IMR-90 (cell line): ENCODE measurements at places on chromosomes 1 and 21. TPM values are rescaled to one million over a fixed set of nuclear protein-coding genes. Genes with fewer than 3 reads are reported as not detected.

DNA sequence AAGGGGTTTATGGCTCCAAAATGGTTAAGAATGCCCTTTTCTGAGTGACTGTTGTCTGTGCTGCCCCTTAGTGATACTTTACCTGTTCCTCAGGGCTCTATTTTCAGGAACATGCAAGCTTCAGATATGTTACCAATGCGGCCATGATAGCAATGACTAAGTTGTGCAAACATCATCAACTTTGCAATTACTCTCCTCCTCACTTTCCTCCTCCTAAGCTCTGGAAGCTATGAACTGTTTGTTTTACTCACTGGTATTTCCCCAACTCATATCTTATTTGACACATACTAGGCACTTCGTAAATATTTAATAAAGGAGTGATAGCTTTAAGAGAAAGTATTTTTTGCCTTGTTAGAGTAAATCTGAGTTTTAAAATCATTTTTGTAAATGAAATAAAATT, 53.8 kb downstream of the RWDD3 start:
- no peak overlapping the region for H3K27ac ChIP-seq
- no peaks in the 10 kb centered on the region for H3K36me3 ChIP-seq
- no peaks in the 10 kb centered on the region for H3K4me1 ChIP-seq
- no peak for DNase-seq
- no peaks in the 10 kb centered on the region for H3K27me3 ChIP-seq

LCE1C gene
- not detected in 2 replicates for total RNA-seq

- H3K27ac ChIP-seq = no peak overlapping the region
- no peak overlapping the region for H3K4me3 ChIP-seq
- peaks cover 9% of the 10 kb centered on the region for H3K4me1 ChIP-seq
- peak; percentile 44 for DNase-seq
Measured at GRCh38 chr1:199687321-199687720, 340.2 kb upstream of the NR5A2 start.

GRCh38 chr21:41975391-41976272, 21.8 kb upstream of the C2CD2 start:
- no peak for DNase-seq
- H3K27me3 ChIP-seq = no peaks in the 10 kb centered on the region
- H3K36me3 ChIP-seq = no peaks in the 10 kb centered on the region
- no peak overlapping the region for H3K4me3 ChIP-seq
- H3K4me1 ChIP-seq = no peaks in the 10 kb centered on the region
- no peak overlapping the region for H3K27ac ChIP-seq

MXRA8 gene
- total RNA-seq = 92.5 and 97.8 TPM in 2 replicates

DNA sequence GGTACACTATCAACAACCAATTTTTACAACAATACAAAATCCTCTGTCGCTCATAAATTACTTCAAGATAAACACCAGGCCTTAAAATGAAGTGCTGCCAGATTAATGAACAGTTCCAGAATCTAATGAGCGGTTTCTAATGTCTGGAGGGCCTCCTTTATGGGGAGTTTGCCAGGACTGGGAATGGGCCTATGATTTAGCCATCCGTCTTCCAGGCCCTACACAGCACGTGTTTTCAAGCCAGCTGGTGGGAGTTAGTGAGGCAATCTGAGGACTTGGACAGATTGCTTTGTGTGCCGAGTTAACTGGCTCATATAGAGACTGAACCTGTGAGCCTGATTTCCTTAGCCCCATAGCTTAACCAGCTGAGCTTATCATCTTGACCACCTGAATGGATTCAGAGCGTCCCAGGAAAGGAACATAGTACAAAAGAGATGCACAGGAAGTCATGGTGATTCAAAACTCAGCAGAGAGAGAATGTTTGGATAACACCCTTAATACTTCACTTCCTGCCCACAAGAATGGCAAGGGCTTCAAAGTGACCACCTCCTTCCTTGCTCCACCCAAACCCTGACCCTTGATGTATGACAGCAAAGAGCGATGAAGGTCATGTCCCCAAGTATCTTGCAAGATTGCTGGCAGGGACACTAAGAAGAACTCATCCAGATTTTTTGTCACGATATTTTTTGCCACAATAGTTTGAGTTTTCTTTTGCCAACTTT, 143.5 kb downstream of the SLC30A10 start:
- no peaks in the 10 kb centered on the region for H3K27me3 ChIP-seq
- no peak overlapping the region for H3K4me3 ChIP-seq
- no peaks in the 10 kb centered on the region for H3K36me3 ChIP-seq
- H3K27ac ChIP-seq = peak overlapping the region; percentile 52; the same call in 1 of the 2 replicates
- peak; percentile 21 for DNase-seq

- DNase-seq = no peak
- H3K36me3 ChIP-seq = no peaks in the 10 kb centered on the region
Measured at GRCh38 chr1:146039844-146040194, 18.3 kb upstream of the HJV start.

DNA sequence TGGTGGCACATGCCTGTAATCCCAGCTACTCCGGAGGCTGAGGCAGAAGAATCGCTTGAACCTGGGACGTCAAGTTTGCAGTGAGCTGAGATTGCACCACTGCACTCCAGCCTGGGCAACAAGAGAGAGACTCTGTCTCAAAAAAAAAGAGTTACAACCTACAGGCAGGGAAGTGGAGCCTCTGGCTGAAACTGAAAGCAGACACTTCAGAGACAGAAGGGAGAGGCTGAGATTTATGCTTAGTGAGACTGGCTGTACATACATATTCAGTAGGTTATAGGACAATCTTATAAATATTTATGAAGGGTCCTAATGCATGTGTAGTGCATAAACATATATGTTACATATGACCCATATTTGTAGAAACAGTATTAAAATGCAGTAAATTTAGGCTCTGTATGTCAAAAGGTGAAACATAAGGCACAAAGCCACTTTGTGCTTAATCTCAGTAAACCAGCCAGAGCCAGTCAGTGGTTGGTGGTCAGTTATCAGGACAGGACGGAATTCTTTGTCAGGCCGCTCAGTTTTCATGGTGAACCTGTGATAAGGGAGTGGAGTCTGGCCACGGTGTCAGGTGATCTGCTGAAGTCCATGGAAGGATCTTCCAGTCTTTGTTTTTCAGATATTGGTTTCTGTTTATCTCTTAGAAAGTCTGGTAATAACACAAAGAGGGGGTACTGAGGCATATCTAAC, 13.7 kb downstream of the RHEX start:
- H3K36me3 ChIP-seq = no peaks in the 10 kb centered on the region
- H3K27me3 ChIP-seq = peaks cover 31% of the 10 kb centered on the region
- H3K4me1 ChIP-seq = no peaks in the 10 kb centered on the region

LENEP gene
- total RNA-seq = not detected in 2 replicates

DNA sequence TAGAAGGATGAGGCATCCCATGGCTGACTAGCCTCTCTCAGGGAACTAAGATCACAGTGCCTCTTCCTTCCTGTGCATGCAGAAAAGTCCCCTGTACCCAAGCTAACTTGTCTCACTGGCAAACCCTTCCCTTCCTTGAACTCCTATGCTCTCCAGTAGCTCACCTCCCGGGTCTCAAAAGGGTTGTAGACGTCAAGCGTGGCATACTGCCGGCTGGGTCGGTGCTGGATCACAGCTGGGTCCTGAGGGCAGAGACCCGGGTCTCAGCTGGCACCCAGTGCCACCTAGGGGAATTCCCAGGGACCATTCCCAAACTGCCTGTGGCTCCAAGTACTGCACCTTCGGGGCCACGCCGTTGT, 688 bp downstream of the SCAMP3 start:
- H3K4me3 ChIP-seq = peak overlapping the region; percentile 65
- peak; percentile 15 for DNase-seq
- no peaks in the 10 kb centered on the region for H3K27me3 ChIP-seq
- peaks cover 2% of the 10 kb centered on the region for H3K4me1 ChIP-seq
- H3K27ac ChIP-seq = peak overlapping the region; percentile 70

DNA sequence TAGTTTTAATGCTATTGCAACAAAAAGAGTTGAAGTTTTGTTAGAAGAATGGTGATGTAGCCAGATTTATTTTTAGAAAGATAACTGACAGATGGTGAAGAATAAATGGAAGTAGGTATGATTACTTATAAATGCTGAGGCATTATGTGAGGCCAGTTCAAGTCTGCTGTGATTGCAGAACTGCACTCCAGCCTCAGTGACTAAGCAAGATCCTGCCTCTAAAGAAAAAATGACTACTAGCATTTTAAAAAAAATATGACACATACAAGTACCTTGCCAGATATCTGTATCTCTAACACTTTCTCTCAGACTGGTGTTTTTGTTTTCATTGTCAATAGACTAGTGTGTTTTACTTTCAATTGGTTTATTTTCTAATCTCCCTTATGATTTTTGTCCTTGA, 1242.4 kb upstream of the ADGRL4 start:
- H3K4me1 ChIP-seq = no peaks in the 10 kb centered on the region
- no peaks in the 10 kb centered on the region for H3K36me3 ChIP-seq
- H3K27ac ChIP-seq = no peak overlapping the region
- H3K27me3 ChIP-seq = no peaks in the 10 kb centered on the region
- H3K4me3 ChIP-seq = no peak overlapping the region

DNA sequence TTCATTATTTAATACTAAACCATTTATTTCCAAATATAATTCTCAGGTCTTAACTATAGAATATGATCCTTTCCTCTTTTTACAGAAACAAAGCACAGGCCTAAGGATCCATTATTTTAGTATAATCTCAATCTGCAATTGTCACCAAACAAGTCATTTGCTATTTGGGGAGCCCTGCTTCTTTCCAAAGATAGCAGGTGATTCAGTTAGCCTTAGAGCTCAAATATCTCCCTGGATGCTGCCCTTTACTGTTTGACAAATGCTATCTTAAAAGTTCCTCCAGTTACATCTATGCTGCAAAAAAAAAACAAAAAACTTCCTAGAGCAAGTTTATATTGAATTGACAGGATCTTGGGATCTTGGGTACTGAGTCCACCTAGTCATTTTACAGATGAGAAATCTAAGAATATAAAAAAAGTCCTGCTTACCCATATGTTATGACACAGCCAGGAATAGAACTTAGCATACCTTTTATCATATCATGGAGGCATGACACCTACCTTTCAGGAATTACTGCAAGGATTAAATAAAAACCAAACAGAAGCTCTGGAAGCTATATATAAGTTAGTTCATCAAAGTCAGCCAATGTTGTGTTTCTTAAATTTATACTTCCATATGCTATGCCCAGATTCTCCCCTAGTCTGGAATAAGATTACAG, 9.2 kb downstream of the SERBP1 start:
- H3K27ac ChIP-seq = no peak overlapping the region
- no peak overlapping the region for H3K4me3 ChIP-seq
- peaks cover 43% of the 10 kb centered on the region for H3K36me3 ChIP-seq
- no peak for DNase-seq
- H3K4me1 ChIP-seq = no peaks in the 10 kb centered on the region

- no peak overlapping the region for H3K4me3 ChIP-seq
- H3K27ac ChIP-seq = no peak overlapping the region
- DNase-seq = no peak
- peaks cover 9% of the 10 kb centered on the region for H3K4me1 ChIP-seq
- H3K36me3 ChIP-seq = no peaks in the 10 kb centered on the region
Measured at GRCh38 chr1:24696756-24697330, 48.4 kb upstream of the CLIC4 start.

VANGL1 gene
- total RNA-seq = 6.1 and 7.5 TPM in 2 replicates

RASSF5 gene
- 0.18 and 0.56 TPM in 2 replicates for total RNA-seq

- DNase-seq = no peak
- no peak overlapping the region for H3K27ac ChIP-seq
- H3K27me3 ChIP-seq = no peaks in the 10 kb centered on the region
- H3K4me1 ChIP-seq = no peaks in the 10 kb centered on the region
Measured at GRCh38 chr1:58231204-58231603, 315.3 kb downstream of the OMA1 start.

- H3K27me3 ChIP-seq = peaks cover 67% of the 10 kb centered on the region
- no peak for DNase-seq
- H3K27ac ChIP-seq = no peak overlapping the region
- H3K4me1 ChIP-seq = no peaks in the 10 kb centered on the region
- H3K4me3 ChIP-seq = no peak overlapping the region
Measured at GRCh38 chr1:18629659-18630510, 761 bp upstream of the PAX7 start.

DNA sequence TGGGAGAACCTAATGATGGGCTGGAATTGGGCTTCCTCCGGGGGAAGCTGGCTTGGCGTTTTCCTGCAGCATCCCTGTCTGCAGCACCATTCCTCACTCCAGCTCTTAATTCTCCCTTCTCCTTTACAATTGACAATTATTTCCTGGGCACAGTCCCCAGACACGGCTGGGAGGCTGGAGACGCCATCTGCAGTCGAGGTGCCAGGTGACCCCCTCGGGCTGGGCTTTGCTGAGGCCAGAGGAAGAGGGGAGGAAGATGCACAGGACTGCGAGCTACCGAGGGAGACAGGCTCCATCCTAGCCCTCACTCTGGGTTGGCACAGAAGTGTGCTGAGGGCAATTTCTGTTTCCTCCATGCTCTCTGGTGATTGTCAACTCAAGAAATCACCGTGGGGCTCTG, 453.8 kb downstream of the PTPRU start:
- no peaks in the 10 kb centered on the region for H3K27me3 ChIP-seq
- no peaks in the 10 kb centered on the region for H3K36me3 ChIP-seq
- DNase-seq = no peak

LRRC7 gene
- under 0.01 TPM in 2 replicates for total RNA-seq

GRCh38 chr1:52032785-52033131, 852 bp downstream of the KTI12 start:
- no peaks in the 10 kb centered on the region for H3K36me3 ChIP-seq
- H3K27me3 ChIP-seq = no peaks in the 10 kb centered on the region
- DNase-seq = peak; percentile 60
- peak overlapping the region; percentile 90 for H3K4me3 ChIP-seq
- peak overlapping the region; percentile 93 for H3K27ac ChIP-seq

- no peaks in the 10 kb centered on the region for H3K36me3 ChIP-seq
- no peak overlapping the region for H3K27ac ChIP-seq
- peaks cover 23% of the 10 kb centered on the region for H3K27me3 ChIP-seq
- no peak overlapping the region for H3K4me3 ChIP-seq
Measured at GRCh38 chr1:41345434-41346075, 15.7 kb upstream of the FOXO6 start.

- no peaks in the 10 kb centered on the region for H3K27me3 ChIP-seq
- no peak overlapping the region for H3K27ac ChIP-seq
- H3K4me3 ChIP-seq = no peak overlapping the region
- no peaks in the 10 kb centered on the region; the same call in 1 of the 2 replicates for H3K4me1 ChIP-seq
- DNase-seq = no peak
Measured at GRCh38 chr1:88179943-88180342, 504.1 kb upstream of the PKN2 start.
